ENCODE measurements at places on chromosomes 13 and 19.

- DNase-seq = no peak
Observed at GRCh38 chr19:45217193-45217956, 27.8 kb downstream of the EXOC3L2 start.

GRCh38 chr19:32357720-32358119 is 12.3 kb downstream of the ZNF507 start:
- DNase-seq = no peak

- no peak for DNase-seq
Observed at GRCh38 chr13:28401303-28402056, 93.4 kb downstream of the FLT1 start.

DNA sequence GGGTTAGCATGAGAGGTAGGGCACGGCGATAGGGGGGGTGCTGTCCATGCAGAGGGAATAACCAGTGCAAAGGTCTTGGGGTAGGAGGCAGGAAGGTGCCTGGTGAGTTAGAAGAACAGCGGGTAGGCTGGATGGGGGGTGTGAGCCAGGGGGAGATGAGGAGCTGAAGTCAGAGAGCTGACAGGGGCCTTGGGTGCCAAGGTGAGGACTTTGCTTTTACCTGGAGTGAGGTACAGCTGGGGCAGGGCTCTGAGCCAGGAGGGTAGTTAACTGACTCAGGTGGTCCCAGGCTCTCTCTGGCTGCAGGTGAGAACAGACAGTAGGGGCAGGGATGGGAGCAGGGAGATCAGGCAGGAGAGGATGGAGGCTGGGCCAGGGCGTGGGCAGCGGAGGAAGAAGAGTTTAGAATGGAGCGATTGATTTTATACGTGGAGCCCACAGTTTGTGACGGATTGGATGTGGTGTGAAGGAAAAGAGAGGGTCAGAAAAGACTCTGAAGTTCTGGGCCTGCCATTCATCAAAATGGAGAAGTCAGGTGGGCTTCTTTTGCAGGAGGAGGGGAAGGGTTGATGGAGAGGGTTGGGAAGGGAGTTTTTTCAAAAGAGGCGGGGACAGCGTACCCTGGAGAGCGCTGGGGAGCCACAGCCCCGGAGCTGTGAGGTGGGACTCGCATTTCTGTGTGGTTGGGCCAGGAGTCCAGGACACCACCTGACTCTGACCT is 1.2 kb upstream of the GRAMD1A start:
- no peak for DNase-seq

DNA sequence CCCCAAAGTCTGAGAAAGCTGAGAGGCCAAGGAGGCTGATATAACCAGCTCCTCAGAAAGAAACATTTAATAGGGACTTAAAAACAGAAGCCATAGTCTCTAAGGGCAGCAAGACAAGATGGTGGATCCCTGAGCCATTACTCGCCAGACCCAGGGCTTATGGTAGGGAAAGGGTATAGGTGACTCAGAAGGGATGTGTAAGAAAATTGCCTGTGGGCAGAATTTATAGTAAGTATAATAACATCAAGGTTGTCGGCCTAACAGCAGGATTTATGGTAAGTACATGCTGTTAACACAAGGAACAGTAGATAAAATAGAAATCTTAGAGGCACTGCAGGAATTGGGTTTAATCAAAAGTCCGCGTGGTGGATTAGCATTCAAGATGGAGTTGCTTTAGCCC is 14.7 kb downstream of the KBTBD6 start:
- no peak for DNase-seq

DNA sequence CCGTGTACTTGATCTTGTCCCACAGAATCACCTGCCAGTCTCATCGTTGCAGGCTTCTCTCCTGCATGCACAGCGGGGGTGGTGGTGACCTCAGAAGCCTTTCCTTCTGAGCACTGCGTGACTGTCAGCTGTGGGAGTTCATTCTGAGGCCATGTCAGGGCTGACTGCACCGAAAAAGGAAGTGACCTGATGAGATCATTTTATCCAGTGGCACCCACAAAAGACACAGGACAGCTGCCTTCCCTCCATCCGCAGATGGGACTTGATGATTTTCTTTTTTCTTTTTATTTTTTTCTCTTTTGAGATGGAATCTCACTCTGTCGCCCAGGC is 89.7 kb downstream of the RAB20 start:
- DNase-seq = no peak

DNA sequence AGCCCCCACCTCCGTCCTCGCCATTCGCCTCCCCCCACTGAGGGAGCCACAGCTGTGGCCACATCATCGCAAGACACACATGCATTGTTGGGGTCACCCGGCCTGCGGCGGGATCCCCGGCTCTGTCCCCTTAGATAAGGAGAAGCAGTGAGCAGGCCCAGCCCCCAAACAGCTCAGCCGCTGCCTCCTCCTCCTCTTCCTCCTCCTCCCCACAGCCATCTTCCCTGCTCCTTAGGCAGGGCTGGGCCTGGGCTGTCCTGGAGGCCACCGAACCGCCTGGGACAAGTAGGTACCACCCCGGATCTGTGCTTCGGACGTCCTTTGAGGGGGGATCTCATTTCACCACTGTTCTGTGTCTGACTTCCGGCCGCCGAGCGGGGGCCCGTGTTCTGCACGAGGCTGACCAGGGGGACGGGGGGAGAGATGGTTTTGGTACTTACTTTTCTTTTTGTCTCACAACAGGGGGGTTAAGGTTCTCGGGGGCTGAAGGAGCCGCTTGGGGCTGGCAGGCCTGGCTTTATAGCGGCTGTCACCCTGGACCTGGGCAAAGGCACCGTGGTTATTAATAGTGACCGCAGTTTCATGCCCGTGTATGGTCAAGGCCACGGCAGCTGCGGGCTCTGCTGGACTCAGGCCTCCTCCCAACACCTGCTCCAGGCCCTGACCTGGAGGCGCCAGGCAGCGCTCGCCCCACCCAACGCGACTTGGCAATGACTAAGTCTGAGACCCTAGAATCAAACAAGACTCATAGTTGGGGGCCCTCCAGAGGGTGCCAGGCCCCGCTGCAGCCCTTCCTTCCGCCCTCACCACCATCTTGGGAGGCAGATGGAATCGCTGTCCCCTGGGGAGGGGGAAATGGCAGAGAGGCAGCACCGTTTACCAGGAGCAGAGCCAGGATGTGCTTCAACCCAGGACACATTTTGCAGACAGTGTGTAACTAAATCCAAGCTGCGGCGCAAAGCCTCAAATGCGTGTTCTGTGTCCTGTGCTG is 18.3 kb downstream of the NMRK2 start:
- no peak for DNase-seq

GRCh38 chr19:37243206-37243632 is 25.2 kb downstream of the ZNF383 start:
- DNase-seq = no peak

DNA sequence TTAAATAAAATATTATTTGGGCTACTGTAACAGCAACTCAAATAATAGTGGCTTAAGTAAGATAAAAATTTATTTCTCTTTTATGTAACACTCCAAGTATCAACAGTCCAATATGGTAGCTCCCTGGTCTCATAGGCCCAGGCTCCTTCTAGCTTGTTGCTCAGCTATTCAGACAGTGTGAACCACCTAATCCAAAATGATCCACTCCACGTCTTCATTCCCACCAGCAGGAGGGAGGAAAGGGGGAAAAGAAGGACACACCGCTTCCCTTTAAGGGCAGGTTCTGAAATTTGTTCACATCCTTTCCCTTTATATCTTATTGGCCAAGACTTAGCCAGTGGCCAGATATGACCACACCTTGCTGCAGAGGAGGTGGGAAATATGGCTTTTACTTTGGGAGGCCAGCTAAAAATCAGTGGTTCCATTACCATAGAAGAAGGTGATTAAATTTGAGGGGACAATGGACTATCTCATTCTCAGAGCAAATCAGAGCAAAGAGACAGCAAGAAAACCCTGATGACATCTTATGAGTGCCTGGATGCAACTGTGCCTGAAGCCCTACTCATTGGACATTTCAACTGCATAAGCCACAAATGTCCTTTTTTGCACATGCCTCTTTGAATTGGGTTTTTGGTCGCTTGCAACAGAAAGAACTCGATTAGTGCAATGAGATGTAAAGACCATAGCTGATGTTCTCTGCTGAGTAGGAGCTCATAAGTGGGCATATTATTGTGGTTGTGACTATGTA is 7.0 kb upstream of the EPOR start:
- DNase-seq = no peak

- DNase-seq = peak; percentile 44
Observed at GRCh38 chr13:72643311-72643989, 84.0 kb downstream of the MZT1 start.

- no peak for DNase-seq
Observed at GRCh38 chr13:24672141-24673132, 7.8 kb upstream of the ATP12A start.

DNA sequence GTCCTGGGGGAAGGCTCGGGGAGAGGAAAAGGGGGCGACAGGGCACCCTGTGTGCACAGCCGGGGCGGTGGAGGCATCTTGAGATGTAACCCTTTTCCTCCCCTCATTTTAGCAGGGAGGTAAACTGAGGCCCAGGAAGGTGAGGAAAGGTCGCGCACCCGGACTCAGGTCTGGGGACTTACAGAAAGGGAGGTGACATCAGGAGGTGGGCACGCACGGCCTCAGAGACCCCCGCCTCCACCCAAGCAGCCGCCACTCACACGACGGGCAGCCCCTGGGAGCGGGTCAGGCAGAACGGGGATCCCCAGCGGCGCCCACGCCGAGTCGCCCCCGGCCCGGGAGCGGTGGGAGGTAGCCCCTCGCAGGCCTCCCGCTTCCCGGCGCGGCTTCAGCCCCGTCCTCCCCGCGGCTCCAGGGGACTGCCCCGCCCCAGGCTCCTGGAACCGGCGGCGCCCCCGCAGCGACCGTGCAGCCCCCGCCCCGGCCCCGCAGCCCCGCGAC is 477 bp downstream of the PIP5K1C start:
- DNase-seq = no peak

DNA sequence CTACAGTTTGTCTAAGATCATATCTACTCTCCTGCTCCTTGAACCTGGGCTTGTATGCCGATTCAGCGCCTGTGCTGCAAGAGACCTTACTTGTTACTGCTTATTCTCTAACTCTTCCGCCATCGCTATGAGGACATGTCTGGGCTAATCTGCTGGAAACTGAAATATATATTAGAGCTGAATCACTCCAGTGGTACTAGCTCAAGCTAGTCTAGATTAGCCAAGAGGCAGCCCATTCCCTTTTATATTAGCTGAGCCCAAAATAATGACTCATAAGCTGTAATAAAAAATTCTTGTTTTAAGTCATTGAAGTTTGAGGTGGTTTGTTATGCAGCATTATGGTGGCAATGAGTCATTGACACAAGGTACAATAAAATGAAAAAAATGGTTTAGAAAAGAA is 52.8 kb downstream of the SLC6A16 start:
- DNase-seq = no peak

Measured in CD4-positive, alpha-beta T cell treated with Interleukin-15 for 4 hours (primary cell).